ENCODE measurements at places on chromosomes 16 and 17.
A peak's percentile ranks its signal among the peaks of the same experiment; 100 is the strongest.

DNA sequence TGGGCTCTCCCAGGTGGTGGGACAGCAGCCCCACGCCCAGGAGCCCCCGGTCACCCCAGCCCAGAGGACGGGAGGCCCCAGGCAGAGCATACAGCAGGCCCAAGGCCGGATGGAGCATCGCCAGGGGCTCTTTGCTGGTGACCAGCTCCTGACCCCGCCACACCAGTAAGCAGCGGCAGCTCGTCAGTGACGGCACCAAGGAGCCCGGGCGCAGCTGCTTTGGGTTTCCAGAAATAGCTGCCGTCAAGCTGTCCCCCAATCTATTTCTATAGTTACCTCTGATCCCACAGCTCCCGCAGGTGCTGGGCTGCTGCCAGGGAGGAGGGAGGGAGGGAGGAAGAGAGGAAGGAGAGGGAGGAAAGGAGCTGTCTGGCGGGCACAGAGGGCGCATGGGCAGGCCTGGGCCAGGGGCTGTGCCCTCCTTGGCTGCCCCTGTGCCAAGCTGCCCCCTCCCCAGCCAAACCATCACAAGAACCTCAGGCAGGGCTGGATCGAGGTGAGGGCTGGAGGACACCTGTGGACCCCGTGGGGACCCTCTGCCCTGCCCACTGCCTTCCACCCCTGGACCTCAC is 10.8 kb upstream of the RASD1 start:
- no peak for DNase-seq

- DNase-seq = no peak
Measured at GRCh38 chr16:17098685-17099084, 372.1 kb downstream of the XYLT1 start.

DNA sequence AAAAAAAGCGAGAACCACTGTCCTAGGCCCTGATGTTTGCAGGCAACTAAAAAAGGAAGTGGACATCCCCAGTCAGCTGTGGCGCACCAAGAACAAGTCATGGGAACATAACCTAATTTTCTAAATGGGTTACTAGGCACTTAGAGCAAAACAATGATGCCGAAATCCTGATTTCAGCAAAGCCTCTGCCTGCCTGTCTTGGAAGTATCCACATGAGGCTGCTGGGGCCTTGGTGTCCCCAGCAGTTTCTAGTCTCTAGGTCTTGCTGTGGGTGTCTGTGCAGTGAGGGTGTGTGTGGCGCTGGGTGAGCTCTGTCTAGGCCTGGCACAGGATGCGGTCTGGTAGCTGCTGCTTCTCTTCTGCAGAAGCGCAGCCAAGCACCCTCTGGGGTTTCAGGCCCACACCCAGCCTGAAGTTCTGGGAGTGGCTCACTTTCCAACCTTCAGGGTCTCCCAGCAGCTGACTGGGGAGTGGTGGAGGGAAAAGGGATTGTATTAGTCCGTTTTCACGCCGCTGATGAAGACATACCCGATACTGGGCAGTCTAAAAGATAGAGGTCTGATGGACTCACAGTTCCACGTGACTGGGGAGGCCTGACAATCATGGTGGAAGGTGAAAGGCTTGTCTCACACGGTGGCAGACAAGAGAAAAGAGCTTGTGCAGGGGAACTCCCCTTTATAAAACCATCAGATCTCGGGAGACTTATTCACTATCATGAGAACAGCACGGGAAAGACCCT is 21.1 kb downstream of the STH start:
- no peak for DNase-seq

- DNase-seq = no peak
Measured at GRCh38 chr17:15955793-15956541, 11.0 kb downstream of the ADORA2B start.

GRCh38 chr17:9371019-9371418 is 204.6 kb downstream of the STX8 start:
- DNase-seq = peak; percentile 87

- no peak for DNase-seq
Measured at GRCh38 chr17:14281530-14281929, 19.4 kb upstream of the HS3ST3B1 start.

- no peak for DNase-seq
Measured at GRCh38 chr17:524406-524950, 171.9 kb upstream of the RPH3AL start.

GRCh38 chr17:2958706-2959222 is 104.6 kb downstream of the OR1D5 start:
- no peak for DNase-seq

DNA sequence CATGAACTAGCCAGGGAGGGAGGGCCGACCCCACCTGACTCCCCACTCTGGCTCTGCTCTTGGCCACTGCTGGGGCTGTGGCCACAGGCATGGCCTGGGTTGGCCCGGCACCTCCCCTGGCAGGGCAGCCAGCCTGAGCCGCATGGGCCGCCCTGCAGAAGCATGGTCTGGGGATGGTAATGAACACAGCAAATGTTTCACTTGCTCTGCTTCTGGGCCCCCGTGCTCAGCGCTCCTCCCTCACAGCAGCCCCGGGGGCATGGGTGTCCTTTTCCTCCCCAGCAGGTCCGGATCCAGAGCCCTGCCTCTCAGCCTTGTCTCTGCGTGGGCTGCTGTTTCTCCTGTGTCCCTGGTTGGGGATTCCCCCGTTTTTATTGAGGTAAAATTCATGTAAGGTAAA is 30.9 kb upstream of the KCNJ12 start:
- no peak for DNase-seq

- DNase-seq = no peak
Measured at GRCh38 chr16:49738832-49739231, 117.1 kb downstream of the ZNF423 start.

- no peak for DNase-seq
Measured at GRCh38 chr16:17847234-17847795, 376.6 kb upstream of the XYLT1 start.

- no peak for DNase-seq
Measured at GRCh38 chr16:27595475-27595874, 45.5 kb downstream of the KATNIP start.

GRCh38 chr17:35254107-35254773 is 11.4 kb downstream of the SLFN5 start:
- no peak for DNase-seq

DNA sequence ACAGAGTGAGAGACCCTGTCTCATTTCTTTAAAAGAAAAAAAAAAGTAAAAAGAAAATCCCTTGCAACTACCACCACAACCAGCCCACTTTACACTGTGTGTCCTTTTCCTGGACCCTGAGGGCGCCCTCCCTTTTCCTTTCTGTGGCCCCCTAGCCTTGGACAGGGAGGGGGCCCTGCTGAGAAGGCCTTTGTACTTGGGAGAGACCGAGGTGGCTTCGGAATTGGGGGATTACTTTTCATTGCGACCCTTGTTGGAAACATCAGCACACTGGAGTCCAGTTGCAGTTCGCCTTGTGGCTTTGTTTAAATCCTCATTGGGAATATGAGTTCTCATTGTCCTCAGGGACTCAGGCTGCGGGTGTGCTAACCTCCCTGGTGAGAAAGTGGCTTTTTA is 9.4 kb upstream of the DNASE1 start:
- DNase-seq = no peak

GRCh38 chr17:42519546-42520491 is 16.2 kb upstream of the NAGLU start:
- no peak for DNase-seq

DNA sequence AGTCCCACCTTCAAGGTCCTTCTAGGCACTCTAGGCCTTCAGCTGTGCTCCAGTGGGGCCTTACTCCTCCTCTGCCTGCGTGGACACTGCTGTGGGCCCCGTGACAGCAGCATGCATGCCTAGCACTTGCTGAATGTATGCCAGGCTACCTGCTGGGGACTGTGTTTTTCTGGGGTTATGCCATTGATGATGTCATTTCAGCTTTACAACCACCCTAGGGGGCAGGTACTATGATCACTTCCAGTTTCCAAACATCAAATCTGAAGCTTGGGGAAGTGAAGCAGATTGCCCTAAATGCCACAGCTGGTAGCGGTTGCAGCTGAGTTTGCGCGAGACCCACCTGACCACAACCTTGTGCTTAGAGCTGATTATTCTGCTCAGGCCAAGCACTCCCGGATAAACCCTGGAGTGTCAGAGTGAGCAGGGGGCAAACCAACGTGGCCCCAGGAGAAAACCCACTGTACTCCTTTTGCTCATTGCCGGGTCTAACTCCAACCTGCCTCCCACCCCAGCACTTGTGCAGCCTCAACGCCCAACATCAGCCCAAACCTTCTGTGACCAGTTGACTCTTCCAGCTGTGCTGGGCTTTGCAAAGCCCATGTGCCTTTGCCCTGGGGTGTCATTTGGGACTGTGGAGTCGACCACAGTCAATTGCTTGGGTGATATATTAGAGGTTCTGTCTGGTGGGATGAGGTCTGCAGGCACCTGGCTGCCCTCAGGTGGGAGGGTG is 168.4 kb downstream of the ENGASE start:
- DNase-seq = no peak

GRCh38 chr16:4180511-4180910 is 61.4 kb downstream of the SRL start:
- DNase-seq = no peak

DNA sequence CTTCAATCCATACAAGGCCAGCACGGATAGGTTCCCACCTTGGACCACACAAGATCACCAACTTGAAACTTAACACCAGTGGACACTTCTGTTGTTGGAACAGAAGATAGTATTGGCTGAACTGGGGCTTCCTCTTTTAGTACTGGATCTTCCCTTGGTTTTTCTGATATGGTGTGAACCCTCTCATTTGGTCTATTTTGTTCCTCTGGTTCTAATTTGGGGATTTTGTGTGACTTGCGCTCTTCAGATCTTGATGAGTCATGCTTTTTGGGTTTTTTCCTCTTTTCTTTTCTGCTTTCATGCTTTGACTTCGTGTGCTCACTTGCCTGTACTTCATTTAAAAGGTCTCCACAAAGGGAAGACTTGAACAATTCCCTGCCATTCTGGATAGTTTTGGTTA is 39.0 kb downstream of the SOST start:
- no peak for DNase-seq

DNA sequence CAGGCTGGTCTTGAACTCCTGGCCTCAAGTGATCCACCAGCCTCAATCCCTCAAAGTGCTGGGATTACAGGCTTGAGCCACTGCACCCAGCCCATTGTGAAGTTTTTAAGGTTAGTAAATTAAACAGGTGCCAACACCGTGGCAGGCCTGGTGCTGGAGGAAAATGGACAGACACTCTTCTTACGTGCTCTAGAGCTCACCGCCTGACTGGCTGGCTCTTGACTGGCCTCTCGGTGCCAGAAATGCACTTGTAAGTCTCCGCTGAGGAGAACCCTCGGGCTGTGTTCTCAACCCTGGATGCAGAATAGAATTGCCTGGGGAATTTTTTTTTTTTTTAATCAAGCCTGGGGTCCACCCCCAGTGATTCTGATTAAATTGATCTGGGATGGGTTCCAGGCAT is 10.3 kb upstream of the HAS3 start:
- DNase-seq = no peak

GRCh38 chr17:4313221-4314114 is 49.7 kb upstream of the ANKFY1 start:
- DNase-seq = no peak

DNA sequence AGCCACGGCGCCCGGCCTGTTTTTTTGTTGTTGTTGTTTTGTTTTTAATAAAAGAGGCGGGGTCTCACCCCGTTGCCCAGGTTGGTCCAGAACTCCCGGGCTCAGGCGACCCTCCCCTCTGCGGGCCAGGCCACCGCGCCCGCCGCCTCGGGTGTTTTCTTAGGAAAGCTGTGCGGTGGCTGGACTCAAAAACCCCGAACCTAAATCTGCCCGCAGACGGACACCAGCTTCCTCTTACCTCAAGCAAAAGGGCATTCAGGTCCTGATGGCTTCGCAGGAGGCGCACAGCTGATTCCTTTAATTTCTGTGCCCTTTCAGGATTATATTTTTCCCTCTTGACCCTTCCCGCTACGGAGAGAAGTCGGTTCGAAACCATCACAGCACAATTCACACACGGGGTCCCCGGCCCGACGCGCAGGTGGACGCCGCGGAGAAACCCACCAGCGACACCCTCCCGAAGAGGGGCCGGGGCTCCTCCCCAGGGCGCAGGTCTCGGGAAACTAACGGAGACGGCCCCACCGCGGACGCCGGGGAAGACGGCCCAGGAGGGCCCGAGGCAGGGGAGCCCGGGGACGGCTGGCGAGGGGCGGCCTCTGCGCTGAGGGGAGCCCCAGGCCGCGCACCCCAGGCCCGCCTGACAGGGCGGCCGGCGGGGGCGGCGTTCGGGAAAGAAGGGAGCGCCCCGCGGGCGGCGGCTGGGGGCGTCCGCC is 653 bp downstream of the FANCA start:
- DNase-seq = no peak

DNA sequence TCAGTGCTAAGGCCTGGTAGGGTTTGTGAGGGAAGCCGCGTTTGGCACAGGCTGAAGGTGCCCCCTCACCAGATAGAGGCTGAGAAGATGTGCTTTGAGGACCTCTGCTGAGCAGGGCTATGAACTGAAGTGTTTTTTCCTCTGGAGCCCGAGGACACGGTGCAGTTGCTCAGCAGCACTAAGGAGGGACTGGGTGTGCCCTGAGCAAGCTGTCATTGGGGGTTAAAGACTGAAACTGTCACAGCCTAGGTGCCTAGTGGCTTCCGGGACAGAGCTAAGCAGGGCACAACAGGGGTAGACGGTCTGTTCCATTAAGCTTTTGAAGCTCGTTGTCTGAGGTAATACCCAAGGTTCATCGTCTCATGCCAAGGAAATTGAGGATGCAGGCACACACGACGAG is 24.8 kb upstream of the ASGR2 start:
- no peak for DNase-seq

- DNase-seq = no peak
Measured at GRCh38 chr17:44390250-44390870, 911 bp upstream of the ITGA2B start.

DNA sequence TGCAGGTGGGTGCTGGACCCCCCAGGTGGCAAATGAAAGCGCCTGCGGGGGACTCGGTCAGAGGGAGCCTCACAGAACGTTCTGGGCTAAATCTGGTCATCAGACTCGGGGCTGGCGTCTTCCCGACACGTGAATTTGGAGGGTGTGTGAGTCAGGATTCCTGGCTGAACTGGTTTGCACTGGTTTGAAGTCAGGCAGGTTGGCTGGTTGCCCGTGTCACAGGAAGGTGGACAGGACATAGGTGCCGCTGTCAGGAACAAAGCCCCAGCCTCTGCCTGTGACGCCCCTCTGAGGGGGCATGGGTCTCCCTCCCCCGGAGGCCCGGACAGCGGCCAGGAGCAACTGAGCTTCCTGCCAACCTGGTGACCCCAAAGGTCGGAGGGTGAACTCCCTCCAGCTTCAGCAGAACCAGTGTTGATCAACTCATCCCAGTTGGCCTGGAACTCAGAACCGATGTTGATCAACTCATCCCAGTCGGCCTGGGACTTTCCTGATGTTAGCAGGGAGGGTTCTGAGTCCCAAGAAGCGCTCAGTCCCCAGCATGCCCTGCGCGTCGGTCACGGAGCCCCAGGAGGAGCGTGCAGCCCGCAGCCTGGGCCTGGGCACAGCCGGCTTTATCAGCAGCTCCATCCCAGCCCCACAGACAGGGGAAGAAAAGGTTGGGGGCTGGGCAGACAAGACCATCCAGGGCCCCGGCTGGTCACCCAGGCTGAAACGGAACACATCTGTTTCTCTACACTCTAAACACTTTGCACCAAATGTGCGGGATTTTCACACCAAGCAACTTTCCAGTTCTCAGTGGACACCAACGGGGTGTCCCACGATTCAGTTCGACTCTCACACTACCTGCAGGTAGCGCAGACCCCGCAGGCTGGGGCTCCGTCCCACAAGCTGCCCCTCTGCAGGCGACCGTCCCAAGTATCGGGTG is 14.4 kb upstream of the METRNL start:
- DNase-seq = no peak

- DNase-seq = no peak
Measured at GRCh38 chr17:40914075-40914855, 23.2 kb downstream of the KRT23 start.

- DNase-seq = no peak
Measured at GRCh38 chr17:81931557-81932332, 4.2 kb upstream of the MAFG start.
